ENCODE measurements at places on chromosomes 6 and 20.

GRCh38 chr6:71482742-71483141 lies 194.1 kb downstream of the OGFRL1 start:
- no peak for DNase-seq

- DNase-seq: no peak
Measured at GRCh38 chr6:2960935-2961334, 10.4 kb downstream of the SERPINB6 start.

GRCh38 chr6:56515081-56515905 lies 127.4 kb downstream of the DST start:
- DNase-seq: no peak

GRCh38 chr6:53119772-53120409 lies 28.8 kb downstream of the GCM1 start:
- no peak for DNase-seq

DNA sequence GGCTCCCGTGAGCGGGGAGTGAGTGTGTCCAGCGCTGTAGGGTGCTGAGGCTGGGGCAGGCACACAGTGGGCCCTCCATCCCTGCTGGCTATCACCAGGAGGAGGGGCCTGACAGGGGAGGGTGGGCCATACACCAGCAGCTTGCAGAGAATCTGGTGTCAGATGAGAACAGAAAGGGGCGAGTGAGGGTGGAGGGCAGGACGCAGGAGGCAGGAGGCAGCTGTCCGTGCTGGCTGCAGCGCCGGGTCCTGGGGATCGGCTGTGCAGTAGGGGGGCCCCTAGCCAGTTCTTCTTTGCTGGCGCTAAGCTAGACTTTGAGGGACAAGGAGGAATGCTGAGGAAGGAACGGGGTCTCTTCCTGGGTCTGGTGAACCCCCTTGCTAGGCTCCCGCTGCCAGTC lies 1.6 kb upstream of the CABLES2 start:
- DNase-seq: no peak

DNA sequence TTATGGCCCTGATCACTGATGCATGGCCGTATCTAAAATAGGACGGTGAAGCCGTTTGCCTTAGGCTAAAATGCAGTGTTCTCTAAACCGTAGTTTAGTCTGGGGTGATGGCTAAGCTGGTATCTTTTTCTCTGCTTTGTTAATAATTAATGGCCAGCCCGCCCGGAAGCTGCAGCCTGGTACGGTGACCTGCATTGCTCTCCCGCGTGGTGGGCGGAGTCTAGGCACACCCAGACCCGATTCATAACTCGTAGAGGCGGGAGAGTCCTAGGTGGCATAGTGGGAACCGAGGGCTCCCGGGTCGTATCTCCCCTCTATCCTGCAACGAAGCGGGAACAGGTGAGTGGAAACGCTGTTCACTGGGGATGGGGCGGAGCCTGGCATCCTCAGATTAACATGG lies 5.5 kb downstream of the CDH4 start:
- DNase-seq: no peak

- DNase-seq: no peak
Measured at GRCh38 chr6:144936764-144937163, 651.6 kb downstream of the UTRN start.

- no peak for DNase-seq
Measured at GRCh38 chr6:119066517-119066916, 11.9 kb downstream of the FAM184A start.

DNA sequence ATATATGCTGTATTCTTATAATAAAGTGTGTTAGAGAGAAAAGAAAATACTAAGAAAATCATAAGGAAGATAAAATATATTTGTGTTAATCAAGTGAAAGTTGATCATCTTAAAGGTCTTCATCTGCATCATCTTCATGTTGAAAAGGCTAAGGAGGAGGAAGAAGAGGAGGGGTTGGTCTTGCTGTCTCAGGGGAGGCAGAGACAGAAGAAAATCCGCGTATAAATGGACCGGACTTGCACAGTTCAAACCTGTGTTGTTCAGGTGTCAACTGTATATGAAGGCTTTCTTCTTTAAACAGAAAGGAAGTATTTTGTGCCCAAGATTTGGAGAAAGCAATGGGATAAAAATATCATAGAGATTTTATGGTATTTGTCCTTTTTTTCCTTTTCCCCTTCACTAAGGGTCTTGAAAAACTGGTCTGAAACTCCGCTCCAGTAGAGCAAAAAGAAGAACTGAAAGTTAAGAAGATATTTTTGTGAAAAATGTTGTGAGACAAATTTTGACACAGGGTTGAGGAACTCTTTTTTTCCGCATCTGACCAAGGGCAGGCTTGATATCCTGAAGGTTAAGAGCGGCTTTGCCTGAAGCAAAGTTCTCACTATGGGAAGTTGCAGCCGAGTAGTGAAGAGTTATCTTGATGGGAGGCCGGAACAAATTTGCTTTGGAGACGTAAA lies 350.7 kb downstream of the LAMA2 start:
- no peak for DNase-seq

- no peak for DNase-seq
Measured at GRCh38 chr6:36510365-36510764, 36.9 kb downstream of the STK38 start.

GRCh38 chr6:71126506-71126905 lies 162.1 kb upstream of the OGFRL1 start:
- DNase-seq: no peak

GRCh38 chr6:154513601-154514320 lies 3.3 kb upstream of the CNKSR3 start:
- no peak for DNase-seq

DNA sequence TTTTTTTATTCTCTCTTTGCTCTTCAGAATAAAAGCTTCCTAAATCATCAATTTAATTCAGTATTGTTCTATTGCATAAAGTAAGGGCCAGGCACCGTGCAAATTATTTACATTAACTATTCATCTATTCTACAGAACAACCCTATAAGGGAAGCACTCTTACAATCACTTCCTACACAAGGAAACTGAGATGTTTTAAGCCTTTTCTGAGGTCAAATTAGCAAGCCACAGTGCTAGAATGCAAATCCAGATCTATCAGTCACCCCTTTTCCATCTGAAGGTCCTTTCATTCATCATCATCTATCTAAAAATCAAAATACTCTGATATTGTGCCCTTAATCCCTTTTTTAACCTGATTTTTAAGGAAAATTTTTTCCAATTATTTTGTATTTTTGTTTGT lies 31.2 kb downstream of the FRK start:
- no peak for DNase-seq

GRCh38 chr6:100475554-100476320 lies 11.0 kb upstream of the SIM1 start:
- no peak for DNase-seq

GRCh38 chr6:6834356-6835222 lies 246.1 kb downstream of the LY86 start:
- peak; percentile 87 for DNase-seq

GRCh38 chr6:99434702-99435530 lies 9.8 kb upstream of the PNISR start:
- peak; percentile 6 for DNase-seq

DNA sequence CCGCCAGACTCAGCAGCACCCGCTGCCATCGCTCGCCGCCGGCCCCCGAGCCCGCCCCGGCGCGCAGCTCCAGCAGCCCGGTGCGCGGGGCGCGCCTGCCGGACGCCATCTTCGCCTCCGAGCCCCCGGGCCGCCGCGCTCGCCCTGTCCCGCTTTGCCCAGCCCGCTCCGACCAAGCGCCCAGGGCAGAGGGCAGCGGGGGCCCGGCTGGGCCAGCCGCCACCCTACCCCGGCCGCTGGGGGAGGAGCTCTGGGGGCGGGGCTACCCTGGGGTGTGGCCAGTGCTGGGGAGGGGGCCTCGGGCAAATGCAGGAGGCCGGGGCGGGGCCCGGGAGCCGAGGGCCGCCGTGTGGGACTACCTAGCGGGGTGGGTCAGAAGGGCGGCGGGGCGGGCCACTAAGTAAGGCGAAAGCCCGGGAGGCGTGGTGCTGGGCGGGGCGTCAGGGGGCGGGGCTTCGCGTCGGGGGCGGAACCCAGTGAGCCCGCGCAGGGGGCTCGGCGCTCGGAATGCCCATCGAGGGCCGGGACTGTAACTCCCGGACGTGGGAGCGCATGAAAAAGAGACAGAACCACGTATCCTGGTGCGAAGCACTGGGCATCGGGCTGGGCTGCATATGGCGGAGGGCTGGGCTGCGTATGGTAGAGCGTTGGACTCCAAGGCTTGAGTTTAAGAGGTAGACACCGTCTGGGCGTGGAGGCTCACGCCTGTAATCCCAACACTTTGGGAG lies at the start of gene SNTA1:
TSS of gene SNTA1 (minus strand) at position 252 of the 728 bp plus-strand sequence. CDS start at position 109, 143 bp downstream.
- peak; percentile 63 for DNase-seq

DNA sequence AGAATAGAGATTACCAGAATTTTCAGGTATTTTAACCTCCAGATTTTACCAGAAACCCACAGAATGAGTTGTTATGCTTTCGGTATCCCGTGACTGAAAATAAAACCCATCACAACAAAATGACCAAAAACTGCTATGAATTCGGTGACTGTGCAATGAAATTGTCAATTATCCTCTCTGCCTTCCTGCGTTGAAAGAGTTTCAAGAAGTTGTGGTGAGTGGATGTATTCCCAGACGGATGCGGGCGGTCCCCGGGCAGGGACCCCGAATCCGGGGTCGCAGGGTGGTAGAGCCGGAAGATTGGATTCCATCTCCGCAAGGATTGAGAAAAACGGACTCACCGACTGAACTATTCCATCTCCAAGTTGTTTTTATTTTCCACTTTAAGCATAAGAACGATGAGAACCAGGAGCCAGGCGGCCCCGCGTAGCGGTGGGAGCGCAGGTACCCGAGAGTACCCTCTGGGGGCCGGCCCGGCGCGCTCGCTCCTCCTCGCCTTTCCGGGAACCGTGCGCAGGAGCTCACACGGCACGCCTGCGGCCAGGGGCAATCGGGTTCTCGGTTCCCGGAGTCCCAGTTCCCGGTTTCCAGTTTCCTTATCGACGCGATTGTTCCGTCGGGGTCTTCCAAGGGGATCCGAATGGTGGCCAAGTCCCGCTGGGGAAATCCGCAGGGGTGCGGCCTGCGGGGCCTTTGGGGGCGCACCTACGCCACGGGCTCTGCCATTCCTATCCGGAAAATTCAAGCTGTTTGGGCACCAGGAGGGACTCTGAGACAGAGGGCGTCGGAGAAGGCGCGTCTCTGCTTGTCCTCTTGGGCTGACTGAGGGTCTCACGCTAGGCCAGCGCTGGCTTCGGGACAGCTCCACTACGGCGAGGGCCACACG lies 104.9 kb upstream of the PRDM1 start:
- DNase-seq: no peak

- DNase-seq: no peak
Measured at GRCh38 chr6:122878796-122879195, 89.7 kb downstream of the SMPDL3A start.

DNA sequence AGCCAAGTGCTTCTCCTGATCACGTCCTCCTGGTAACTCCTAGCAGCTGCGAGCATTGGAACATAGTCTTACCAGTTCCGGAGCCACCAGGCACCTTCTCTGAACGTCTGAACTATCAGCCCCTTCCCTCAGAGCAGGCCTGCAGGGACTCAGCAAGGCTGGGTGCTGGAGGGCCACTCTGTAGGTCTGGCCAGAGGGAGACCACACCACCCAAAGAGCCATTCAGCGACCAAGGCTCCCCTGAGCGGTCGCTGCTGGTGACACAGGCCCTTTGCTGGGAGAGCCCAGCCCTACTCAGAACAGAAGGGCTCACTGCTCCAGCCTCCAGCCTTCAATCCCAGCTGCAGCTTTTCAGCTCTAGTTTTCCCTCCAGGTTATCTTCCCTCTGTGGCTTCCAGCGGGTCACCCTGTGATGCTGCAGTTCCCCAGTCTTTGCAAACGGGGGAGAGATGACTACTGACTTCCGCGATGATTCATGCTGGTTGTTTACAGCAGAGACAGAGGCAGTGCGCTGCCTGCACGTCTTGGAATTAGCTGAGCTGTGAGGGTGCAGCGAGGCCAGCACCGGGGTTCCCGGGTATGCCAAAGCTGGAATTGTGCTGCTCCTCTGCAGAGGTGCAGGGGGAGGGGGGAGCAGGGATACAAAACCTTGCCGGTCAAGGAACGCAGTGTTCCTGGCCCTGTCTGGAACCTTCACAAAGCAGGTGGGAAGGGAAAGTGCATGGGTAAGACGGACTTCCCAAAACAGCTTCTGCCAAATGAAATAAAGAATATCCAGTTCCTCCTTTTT lies 161.4 kb downstream of the LY86 start:
- no peak for DNase-seq
